ENCODE measurements at places on chromosomes 4 and X.

DNA sequence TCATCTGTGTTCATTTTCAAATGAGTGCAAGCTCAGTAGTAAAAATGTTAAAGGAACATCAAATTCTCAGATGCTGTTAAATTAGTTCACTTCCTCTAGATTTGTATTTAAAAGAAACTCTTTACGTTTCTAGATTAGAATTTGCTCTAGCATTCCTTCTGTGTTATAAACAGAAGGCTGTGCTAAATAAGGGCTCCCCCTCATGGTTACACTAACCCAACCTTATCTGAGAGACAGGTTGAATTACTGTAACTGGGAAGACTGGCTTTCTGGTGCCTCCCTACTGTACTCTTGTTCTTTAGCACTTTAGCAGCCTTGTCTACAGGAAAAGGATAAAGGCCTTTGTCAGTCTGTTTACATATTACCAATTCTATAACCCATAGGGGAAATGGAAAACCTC, 56.8 kb downstream of the RXFP1 start:
- no peak for DNase-seq

- DNase-seq: no peak
Observed at GRCh38 chr4:65083076-65083475, 587.2 kb downstream of the EPHA5 start.

DNA sequence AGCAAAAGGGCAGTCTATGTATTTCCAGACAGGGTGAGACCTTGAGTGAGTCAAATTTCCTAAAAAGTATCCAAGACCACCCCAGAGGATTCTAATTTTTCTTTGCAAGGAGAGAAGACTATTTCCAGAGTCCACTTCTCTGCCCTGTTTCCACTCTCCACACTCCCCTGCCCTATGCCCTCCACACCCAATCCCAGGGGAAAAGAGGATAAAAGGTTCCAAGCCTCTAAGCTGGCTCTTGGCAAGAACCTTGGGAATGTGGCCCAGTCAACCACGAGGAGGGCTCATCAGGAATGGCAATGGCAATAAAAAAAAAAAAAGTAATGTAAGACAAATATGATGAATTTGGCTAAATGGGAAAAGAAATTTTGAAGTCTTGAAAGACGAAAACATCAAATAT, 65.9 kb downstream of the SRPX start:
- DNase-seq: peak; percentile 16

GRCh38 chrX:69062493-69062892, 102.8 kb downstream of the PJA1 start:
- no peak for DNase-seq

DNA sequence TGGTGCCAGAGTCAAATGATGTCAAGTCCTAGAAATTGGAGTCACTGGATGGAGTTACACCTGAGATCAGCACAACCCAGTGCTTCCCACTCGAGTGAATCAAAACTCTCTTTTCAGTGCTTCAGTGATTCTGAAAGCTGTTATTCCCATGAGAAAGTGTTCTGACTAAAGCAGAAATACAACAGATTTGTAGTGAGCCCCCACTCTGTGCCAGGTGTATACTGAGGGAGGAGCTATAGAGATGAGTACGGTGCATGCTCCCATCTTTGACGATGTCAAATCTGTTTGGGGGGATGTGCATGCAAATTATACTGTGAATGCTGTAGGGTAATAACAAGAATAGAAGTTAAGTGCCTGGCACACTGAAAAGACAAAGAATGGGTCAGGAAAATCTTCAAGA, 330.2 kb downstream of the HS3ST1 start:
- no peak for DNase-seq

DNA sequence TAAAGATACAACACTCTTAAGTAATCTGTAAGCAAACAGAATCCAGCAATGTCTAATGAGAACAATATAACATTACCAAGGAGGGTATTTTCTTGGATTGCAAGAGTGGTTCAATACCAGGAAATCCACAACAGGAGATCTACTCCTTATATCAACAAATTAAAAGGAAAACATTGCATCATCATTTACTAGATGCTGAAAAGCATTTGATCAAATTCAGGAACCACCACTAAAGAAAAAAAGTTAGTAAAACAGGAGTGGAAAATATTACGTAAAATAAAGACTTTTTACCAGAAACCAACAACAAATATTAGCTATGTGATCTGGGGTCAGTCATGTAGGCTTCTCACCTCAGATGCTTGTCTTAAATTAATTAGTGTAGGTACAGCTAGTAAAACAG, 66.8 kb upstream of the MAB21L2 start:
- no peak for DNase-seq

DNA sequence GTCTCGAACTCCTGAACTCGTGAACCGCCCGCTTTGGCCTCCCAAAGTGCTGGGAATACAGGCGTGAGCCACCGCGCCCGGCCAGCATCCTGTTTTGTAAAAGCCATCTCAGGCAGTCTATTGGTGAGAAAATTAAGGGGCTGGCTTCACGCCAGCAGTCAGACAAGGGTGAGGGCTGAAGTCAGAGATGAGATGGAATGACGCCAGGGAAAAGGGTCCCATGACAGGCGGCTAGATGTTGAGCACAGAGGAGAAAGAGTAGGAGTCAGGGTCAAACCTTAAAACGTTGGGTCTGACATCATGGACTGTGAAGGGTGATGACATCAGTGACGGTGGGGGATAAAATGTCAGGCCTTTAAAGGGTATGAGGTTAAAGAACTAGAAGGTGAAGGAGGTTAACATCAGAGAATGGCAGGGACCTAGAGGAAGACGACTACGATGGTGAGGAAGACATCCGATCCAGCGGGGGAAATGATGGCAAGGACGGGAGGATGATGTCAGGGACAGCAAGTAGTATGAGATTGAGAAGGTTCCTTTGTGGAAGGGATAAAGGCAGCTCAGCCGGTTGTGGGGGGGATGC, 504 bp upstream of the RBM3 start:
- DNase-seq: peak; percentile 24

DNA sequence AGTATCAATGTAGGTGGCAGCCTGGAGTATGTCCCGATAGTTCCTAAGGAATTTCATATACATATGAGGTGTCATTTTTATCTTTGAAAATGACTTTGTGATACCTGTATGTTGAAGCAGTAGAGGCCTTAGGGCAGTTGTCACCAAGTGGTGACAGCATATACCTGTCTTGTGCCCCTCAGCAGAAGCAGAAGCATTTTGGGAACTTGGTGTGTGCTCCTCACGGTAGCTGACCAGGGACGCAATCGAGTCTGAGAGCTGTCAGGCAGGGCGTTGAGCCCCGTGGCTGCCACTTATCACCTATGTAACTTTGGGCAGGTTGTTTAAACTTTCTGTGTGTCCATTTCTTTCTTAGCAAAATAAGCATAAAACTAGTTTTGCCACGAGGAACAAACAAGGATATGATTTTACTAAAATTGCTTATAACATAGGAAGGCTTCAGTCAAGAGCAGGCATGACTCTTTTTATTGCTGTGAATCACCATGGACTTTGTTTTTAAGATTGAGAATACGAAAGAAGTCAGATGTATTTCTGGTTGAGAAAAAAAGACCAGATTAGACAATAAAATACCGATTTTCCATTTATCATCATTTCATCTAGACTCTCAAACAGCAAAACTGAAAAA, 161.5 kb downstream of the CPE start:
- peak; percentile 29 for DNase-seq

DNA sequence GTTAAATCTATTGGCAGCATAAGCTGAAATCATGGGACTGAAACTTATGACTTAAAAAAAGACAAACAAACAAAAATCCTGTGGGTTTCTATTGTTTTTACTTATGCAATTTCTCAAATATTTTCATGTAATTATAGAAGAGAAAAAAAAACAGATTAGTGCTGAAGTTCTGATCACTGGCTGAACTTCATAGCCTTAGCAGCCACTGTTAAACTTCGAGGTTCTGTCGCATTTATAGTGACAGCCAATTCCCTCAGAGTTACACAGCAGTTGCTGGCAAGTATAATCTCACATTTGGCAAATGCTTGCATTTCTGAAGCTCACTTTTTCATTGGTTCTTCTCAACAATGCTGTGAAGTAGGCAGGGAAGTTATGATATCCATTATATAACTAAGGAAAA, 748.9 kb upstream of the MAGEB2 start:
- no peak for DNase-seq

All from testis (tissue), 5 donors.